ENCODE measurements at places on chromosomes 7 and 10.

- no peak for DNase-seq
Observed at GRCh38 chr10:17943033-17943745, 8.5 kb upstream of the SLC39A12 start.

GRCh38 chr7:22234227-22234626, 122.7 kb downstream of the RAPGEF5 start:
- no peak for DNase-seq

DNA sequence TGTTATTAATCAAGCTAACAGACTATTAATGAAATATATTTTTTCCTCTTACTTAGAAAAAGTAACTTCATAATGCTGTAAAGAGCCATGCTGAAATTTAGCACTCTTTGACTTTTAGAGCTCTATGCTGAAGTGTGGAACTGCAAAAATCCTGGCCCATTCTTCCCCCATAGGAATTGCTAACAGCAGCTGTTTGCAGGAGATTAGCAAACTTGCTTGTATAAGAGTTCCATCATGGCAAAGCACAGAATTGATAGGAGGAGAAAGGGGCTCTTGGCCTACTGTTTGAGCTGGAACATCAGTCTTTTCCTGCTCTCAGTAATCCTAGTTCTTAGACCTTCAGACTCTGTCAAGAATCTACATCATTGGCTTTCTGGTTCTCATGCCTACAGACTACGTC, 18.3 kb upstream of the GNAT3 start:
- DNase-seq: no peak

GRCh38 chr10:61904733-61905725, 3.5 kb downstream of the ARID5B start:
- peak; percentile 63 for DNase-seq

DNA sequence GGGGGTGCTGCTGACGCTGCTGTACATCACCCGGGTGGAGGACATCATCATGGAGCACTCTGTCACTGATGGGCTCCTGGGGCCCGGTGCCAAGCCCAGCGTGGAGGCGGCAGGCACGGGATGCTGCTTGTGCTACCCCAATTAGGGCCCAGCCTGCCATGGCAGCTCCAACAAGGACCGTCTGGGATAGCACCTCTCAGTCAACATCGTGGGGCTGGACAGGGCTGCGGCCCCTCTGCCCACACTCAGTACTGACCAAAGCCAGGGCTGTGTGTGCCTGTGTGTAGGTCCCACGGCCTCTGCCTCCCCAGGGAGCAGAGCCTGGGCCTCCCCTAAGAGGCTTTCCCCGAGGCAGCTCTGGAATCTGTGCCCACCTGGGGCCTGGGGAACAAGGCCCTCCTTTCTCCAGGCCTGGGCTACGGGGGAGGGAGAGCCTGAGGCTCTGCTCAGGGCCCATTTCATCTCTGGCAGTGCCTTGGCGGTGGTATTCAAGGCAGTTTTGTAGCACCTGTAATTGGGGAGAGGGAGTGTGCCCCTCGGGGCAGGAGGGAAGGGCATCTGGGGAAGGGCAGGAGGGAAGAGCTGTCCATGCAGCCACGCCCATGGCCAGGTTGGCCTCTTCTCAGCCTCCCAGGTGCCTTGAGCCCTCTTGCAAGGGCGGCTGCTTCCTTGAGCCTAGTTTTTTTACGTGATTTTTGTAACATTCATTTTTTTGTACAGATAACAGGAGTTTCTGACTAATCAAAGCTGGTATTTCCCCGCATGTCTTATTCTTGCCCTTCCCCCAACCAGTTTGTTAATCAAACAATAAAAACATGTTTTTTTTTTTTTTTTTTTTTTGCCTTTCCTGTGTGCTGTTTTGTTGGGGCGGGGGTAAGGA, 55.8 kb downstream of the TSPAN15 start:
- DNase-seq: no peak

DNA sequence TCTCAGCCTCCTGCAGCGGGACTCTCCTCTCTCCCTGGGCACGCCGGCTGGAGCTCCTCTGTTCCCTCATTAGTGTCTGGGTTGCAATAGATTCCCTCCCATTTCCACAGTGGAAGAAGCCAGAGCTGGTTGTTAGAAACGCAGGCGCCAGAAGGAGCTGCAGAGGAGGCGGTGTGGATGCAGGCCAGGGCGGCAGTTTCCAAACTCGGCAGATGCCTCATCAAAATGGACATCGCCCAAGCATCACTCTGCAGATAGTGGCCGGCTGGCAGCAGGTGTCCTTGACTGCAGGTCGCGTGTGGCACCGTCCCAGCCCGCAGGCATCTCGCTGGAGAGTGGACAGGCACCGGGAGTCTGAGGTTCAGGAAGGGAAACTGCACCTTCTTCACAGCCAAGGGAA, 201.8 kb downstream of the TCERG1L start:
- no peak for DNase-seq

DNA sequence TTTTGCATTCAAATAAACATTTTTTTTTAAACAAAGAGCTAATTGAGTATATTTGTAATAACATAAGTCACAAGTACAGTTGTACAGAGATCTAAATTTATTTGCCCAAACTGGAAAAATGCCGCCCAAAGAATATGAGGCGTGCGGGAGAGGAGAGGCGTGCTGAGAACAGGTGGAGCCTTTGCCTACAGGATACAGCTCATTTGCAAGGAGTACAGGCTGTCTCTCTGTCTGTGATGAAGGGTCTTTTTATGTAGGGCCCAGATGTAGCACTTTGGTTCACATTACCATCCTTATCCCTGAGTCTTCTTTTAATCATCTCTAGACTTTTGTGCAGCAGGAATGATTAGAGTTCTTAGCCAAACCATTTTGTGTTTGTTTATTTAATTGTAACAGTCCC, 58.2 kb downstream of the POU6F2 start:
- no peak for DNase-seq

- no peak for DNase-seq
Observed at GRCh38 chr10:62735464-62736167, 68.9 kb upstream of the ADO start.

- DNase-seq: peak; percentile 53
Observed at GRCh38 chr7:142303650-142304049, 45.8 kb upstream of the PRSS58 start.

GRCh38 chr10:129521161-129522025, 54.4 kb downstream of the MGMT start:
- DNase-seq: no peak

- no peak for DNase-seq
Observed at GRCh38 chr10:23412223-23412622, 26.7 kb upstream of the OTUD1 start.

DNA sequence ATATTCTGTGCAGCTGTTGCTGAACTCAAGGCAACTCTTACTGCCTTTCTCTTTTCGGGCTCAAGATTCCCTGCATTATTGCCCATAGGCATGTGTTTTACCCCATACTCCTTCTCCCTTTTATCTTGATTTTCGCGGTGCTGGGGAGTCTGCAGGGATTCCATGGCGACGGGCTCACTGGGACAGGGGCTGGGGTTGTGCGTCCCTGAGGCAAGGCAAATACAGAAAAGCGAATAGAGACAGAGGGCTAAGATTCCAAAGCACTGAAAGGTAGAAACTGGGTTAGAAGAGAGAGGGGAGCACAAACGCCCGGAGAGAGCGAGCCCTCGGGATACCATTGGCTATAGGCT, 519 bp upstream of the RPP38 start:
- no peak for DNase-seq

GRCh38 chr10:62456611-62457101, 82.5 kb downstream of the ZNF365 start:
- DNase-seq: peak; percentile 5

- no peak for DNase-seq
Observed at GRCh38 chr7:29483219-29484104, 80.2 kb upstream of the PRR15 start.

DNA sequence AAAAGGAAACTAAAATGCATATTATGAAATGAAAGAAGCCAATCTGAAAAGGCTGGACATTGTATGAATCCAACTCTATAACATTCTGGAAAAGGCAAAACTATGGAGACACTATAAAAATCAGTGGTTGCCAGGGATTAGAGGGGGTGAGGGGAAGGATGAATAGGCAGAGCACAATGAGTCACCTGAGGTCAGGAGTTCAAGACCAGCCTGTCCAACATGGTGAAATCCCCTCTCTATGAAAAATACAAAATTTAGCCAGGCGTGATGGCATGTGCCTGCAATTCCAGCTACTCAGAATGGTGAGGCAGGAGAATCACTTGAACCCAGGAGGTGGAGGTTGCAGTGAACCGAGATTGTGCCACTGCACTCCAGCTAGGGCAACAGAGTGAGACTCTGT, 324.8 kb upstream of the PHYHIPL start:
- DNase-seq: no peak

DNA sequence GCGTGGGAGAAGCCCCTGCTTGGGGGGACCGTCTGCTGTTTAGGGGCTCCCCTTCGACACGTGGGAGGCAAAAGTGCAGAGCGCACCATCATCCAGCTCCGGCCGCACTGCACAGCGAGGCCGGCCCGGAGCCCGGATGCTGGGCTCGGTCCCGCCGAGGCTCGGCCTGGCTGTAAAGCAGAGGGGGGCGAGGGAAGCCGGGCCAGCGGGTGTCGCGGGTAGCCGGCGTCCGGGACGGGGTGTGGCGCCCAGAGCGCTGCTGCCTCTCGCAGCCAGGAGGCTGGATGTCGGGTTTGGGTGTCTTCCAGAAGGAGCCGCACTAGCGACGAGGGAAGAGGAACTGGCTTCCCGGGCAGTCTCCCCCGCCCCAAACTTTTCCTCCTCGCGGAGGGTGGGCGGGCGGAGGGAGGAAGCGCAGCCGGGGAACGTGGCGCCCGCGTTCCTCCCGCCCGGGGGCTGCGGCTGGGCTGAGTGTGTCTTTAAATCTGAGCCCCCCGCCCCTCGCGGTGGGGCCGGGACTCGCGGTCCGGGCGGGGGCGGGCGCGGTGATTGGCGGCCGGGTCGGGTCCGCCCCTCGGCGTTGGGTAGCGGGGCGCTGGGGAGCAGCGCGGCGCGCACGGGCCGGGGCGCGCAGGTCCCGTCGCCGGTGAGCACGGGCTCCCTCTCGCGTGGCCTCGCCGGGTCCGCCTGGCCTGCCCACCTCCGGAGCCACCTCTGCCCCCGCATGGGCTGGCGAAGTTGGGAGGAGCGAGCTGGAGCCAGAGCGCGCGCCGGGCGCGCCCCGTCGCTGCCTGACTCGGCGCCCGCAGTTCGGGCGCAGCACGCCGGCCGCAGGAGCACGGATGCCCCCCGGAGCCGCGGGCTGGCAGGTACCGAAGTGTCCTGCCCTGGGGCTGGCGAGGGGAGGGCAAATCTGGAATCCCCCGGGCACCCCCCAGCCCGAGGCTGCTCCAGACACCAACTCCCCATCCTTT, at the start of gene PALD1:
Gene PALD1, plus strand, starts transcription at position 577 of the 974 bp plus-strand sequence. CDS start 47,185 bp downstream, outside the sequence.
- DNase-seq: peak; percentile 24

DNA sequence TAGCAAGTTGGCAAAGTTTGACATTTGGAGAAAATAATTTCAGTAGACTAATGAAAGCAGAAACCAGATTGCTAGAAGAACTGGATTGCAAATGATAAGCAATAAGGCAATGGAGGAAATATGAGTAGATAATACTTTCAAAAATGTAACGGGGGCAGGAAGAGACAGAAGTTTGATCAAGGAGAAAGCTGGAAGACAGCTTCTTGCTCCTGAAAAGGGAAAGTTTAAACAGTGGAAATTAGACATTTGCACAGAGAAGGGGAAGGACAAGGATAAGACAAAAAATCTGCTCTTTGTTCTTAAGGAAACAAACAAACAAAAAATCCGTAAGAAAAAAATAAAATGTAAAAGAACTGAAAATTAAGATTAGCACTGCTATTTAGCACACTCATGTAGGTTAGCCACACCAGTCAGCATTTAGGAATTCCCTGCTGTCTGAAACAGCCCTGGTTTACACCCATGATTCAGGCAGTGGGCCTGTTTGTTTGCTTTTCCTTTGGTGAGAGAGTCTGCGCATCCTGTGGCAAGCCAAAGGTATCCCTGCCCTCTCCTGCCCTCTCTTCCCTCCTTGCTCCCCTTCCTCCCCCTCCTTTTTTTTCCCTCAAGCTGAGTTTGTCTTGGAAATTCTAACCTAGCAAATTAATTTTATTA, 104.3 kb upstream of the CAV2 start:
- no peak for DNase-seq

DNA sequence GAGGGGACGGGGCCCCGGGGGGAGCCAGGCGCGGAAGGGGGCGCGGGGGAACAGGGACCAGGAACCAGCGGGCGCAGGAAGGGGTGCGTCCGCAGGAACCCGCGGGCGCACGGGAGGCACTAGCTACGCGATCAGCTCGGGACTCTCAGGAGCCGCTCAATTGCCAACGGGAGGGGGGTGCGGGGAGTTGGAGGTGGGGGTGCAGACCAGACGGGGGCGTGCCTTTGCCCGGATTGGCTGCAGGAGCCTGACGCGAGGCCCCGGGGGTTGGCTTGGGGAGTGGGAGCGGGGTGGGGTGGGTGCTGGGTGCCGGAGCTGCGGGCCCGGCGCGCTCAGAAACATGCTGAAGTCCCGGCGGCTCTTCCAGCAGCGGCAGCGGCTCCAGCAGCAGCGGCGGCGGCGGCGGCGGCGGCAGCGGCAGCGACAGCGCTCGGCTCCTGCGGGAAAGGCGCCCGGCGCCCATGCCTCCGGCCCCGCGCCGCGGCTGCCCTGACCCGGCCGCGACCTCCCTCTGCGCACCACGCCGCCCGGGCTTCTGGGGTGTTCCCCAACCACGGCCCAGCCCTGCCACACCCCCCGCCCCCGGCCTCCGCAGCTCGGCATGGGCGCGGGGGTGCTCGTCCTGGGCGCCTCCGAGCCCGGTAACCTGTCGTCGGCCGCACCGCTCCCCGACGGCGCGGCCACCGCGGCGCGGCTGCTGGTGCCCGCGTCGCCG, at the start of gene ADRB1:
Gene ADRB1, plus strand, starts transcription at position 335 of the 715 bp plus-strand sequence. Its CDS starts 267 bp downstream, at position 602.
- DNase-seq: peak; percentile 44

DNA sequence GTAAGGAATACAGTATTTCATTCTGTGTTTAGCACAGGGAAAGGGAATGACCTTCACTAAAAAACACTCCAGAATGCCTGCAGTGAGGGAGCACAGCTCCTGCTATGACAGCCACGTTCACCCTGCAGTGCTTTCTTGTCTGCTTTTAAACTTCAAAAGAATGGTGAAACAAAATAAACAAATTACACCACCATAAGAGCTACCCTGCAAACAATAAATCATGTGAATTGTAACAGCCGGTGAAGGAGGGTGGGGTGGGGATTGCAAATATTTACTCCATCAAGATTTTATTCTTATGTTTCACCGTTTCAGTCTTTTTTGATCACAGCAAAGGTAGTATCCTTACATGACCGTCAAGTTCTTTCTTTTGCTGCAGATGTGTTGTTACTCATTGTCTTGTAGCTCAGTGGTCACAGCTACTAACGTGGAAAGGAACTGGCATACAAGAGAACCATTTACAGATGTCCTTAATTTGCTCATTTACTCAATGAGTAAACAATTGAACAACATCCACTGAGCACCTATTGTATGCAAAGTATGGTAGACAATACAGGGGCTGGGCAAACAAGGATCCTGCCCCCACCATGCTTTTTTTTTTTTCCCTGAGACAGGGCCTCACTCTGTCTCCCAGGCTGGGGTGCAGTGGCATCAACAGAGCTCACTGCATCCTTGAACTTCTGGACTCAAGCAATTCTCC, 4.1 kb upstream of the CHN2 start:
- DNase-seq: no peak

DNA sequence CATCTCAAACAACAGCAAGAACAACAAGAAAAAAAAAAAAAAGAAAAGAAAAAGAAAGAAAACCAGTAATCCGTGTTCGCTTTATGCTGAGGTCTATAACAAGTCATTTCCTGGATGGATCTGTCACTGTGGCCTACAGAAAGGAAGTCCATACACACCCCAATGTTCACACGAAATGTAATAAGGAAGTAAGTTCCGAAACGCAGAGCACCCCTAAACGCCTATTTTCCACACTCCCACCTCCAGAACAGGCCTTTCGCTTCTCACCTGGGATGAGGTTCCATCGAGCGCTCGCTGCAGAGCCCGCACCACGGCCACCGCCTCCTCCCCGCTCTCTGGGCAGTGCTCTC, 735 bp downstream of the ZNF394 start:
- peak; percentile 59 for DNase-seq
